ENCODE measurements at places on chromosomes 11 and 22.

- no peak for DNase-seq
These were observed 588.9 kb downstream of the JRKL start for GRCh38 chr11:96978751-96979150.

GRCh38 chr22:46352276-46352675 is 16.8 kb downstream of the TRMU start:
- no peak for DNase-seq

DNA sequence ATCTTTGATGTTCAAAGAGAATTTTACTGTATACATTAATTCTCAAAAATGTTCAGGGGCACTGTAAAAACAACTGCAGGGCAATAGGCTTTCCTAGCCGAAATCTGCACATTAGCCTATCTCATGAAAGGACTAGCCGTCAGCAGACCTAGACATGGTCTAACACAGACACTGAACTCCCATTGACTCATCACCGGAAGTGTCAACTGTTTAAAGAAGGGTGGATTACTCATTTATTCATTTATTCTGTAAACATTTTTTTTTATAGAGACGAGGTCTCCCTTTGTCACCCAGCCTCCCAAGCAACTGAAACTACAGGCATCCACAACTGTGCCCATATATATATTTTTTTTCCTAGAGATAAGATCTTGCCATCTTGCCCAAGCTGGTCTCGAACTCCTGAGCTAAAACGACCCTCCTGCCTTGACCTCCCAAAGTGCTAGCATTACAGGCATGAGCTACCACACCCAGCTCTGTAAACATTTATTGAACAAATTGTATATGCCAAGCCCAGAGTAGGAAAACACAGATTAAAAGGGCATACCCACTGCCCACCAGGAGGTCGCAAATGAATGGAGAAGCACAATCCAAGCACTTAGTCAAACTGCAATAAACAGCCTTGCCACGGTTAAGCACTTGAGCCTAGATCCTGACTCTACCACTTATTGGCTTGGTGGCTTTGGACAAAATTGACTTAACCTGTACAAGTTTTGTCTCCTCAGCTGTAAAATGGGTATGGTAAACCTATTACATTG is 26.6 kb downstream of the RAB30 start:
- no peak for DNase-seq

DNA sequence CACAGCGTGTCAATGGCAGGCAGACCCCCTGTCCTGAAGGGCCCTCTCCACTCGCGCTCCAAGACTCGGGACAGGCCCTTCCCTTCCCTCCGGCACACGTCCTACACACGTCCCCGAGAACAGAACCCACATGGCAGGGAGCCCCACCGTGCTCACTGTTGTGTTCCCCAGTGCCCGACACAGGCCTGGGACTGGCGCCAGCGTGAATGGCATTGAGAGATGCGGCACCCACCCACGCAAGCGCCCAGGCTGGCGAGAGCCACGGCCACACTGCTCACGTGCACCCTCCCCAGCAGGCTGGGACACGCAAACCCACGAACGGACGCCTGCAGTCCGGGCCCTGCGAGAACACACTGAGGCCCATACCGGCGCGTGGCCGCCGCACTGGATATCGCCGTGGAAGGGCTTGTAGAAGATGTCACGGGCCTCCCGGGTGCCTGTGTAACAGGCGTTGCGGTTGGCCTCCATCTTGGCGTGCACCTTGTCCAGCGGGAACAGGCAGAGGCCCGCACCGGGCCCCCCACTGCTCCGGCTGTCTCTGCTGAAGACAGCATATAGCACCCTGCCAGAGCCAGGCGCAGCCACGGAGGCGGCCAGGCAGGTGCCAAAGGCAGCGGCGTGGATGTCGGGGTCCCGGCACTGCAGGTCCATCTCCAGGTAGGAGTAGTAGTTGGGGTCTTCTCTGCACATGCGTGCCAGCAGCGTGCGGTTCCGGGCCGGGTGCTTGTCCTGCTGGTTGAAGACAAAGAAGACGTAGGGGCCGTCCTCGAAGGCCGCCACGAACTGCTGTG is 18.1 kb downstream of the PLXNB2 start:
- DNase-seq = no peak

DNA sequence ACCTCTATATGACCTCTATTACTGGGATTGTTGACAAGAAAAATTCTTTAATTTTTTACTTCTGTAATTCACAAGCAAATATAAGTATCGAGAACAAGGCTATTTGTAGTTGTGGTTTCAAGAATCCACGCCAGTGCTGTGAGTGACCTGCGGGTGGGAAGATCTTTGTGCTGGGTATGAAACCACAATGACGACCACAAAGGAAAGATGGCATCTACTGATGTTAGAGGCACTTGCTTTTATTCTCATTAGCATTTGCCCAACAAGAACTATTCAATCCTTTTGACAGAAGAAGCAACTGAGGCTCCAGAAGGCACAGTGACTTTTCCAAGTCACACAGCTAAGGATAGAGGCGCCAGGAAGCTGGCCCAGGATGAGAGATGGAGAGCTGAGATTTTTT is 1054.9 kb downstream of the TBC1D22A start:
- DNase-seq = no peak

GRCh38 chr11:12211331-12212065 is 101.1 kb downstream of the MICAL2 start:
- DNase-seq = no peak

GRCh38 chr22:37053310-37054055 is 1.9 kb downstream of the KCTD17 start:
- no peak for DNase-seq

GRCh38 chr11:119755356-119756071 is 26.5 kb upstream of the NECTIN1 start:
- no peak for DNase-seq

DNA sequence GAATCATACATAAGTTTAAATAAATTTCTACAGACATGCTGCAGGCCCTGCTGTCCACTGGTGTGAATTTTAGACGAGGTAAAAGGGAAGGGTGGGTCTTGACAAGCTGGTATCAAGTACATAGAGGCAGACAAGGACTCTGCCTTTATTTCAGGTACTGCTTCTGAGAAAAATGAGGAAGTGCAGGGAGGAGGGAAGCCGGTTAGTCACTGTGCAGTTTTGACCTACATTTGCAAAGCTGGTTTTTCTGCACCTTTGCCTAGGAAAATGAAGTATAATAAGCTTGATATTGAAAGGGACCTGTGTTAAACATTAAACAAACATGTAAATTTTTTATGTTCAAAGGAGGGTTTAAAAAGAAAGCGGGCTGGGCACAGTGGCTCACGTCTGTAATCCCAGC is 24.6 kb downstream of the TMEM45B start:
- peak; percentile 63 for DNase-seq

GRCh38 chr11:14248580-14248981 is 110.4 kb downstream of the RRAS2 start:
- no peak for DNase-seq

GRCh38 chr11:130435671-130436070 is 7.3 kb upstream of the ADAMTS8 start:
- no peak for DNase-seq

DNA sequence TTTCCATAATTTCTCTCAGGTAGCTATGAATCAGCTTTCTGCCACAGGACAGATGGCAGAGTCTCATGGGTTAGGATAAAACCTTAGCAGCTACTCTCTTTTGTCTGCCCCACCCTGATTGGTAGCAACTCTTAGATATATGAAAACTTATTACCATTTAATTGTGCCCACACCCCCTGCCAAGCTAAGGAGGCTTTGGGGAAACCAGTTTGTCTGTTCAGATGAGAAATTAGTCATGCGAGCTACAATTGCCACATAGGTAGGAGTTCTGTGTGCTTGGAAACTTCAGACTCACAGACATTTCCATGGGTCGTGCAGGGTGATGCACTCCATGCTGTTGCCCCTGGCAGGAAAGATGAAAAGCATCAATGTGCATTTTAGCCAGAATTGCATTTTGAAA is 39.9 kb downstream of the CD44 start:
- DNase-seq = no peak

DNA sequence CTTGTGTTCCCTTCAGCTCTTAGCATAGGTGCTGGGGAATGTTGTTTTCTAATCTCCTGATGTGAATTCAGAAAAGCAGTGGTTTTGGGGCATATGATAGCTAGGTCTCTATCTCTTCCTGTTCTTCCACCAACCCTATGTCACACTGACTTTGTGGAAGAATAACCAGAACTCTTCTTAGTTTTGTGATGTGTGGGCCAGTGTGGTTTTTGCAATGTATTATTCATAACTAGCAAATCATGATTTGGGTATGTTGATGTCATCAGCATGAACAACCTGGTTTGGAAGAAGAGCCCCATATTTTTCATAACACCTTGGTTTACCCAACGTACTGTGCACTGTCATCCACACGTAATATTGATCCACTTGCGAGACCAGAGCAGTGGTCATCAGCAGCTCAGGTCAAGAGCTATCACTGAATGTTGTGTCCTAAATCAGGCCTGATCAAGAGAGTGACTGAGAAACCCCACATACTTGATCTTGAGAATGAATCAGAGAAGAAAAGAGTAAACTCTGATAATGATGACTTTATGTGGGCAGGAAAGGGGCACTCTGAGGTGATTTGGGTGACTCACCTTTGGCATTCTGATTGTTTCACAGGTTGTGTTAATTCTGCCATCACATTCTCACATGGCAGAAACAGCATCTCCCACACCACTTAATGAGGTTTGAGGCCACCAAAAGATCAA is 19.4 kb upstream of the MS4A6E start:
- no peak for DNase-seq

DNA sequence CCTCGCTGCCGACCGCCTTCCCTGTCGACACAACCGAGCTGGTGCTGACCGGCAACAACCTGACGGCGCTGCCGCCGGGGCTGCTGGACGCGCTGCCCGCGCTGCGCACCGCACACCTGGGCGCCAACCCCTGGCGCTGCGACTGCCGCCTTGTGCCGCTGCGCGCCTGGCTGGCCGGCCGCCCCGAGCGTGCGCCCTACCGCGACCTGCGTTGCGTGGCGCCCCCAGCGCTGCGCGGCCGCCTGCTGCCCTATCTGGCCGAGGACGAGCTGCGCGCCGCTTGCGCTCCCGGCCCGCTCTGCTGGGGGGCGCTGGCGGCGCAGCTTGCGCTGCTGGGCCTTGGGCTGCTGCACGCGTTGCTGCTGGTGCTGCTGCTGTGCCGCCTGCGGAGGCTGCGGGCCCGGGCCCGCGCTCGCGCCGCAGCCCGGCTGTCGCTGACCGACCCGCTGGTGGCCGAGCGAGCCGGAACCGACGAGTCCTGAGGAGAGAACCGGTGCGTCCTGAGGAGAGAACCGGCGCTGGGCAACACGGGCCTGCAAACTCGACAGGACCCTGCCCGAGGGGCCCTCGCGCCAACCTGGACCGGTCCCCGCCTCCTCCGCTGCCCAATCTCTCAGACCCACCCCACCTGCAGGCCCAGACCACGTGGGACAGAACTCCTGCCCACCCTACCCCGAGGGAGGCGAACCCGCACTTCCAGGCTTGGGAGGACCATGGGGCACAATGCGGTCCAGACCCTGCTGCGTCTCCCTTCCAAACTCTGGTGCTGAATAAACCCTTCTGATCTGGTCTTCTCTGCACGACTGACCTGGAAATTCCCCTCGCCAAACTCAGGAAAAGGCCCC is 866 bp downstream of the GP1BB start:
- no peak for DNase-seq

DNA sequence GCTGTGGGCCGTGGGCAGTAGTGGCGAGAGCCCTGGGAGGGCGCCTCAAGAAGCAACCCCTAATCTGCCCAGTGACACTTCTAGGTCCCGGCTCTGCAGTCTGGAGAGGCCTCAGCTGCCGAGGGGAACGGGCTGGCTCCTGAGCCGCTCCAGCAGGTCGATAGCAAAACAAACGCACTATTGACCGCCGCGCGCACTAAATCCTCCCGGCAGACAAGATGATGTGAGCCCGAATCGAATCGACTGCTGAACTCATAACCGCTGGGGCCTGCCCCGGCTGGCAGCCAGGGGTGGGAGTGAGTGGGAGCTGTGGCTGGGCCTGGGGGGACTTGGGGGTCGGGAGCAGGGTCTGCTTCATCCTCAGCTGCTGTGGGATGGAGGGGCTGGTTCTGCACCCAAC is 36.1 kb downstream of the FLRT1 start:
- no peak for DNase-seq

DNA sequence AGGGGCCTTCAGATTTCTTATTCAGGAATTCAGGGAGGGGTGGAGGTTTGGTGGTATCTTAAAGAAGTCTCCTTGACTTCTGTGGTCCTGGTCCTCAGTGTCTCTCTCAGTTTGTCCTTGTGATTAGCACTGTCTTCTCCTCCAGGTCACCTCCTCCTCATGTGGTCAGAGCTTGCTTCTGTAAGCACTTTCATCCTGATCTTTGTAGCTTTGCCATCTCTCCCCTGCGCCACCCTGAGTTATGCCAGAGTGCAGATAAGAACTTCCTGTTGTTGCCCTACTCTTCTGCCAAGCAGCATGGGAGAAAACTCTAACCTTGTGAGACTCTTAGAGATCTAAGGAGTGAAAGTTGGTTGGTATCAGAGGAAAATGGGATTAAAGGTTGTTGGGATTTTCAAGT is 30.9 kb downstream of the MICAL2 start:
- DNase-seq = no peak

DNA sequence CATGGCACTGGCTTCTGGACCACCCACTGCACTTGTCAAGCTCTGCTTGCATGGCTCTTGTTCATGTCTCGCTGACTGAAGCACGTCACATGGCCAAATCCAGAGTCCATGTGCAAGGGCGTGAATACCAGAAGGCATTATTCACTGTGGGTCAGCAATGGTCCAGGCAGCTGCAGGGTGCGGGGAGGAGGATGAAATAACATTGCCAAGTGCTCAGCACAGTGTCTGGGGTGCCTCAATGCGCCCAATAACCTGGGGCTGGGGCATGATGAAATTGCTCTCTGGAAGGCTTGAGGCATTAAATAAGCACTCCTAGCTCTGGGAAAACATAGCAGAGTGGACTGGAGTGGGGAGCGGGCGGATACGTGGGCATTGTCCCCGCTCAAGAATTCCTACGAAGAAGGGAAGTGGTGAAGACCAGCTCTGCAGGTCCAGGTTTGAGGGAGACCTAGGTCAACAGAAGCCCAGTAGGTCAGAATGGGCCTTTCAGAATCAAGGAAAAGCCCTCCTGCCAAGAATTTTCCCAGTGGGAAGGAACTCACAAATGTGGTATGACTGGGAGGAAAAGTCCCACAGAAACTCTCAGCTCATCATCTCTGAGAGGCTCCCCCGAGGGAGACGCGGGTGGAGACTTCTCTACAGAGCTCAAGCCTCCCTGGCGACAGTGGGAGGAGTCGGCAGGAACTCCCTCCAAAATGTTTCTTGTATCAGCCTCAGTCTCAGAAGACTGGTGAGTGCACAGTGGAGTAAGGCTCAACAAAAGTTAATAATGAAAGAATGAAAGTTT is 15.3 kb upstream of the ACCSL start:
- DNase-seq = no peak

DNA sequence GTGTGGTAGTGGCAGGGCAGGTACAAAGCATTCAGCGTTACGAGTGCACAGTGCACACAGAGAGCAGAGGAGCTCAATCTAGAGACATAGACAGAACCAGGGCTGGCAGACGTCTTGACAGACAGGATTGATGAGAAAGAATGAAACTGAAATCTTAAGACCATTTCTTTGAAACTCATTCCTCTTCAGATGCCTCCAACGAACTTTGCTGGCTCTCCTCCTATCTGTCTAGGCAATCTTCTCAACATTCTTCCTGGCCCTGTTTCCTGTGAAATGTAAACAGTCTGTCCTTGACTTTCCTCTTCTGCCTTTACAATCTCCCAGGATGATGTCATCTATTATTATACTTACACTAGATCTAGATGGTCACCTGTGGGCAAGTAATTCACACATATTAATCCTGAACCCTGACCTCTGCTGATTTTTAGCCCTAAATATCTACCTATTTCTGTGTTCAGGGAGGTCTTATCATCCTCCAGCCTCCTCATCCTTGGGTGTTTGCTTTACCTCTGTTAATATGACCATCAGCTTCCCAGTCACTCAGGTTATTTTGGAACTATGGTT is 119.5 kb downstream of the ENTHD1 start:
- DNase-seq = no peak

GRCh38 chr11:110472858-110473257 is 43.1 kb downstream of the FDX1 start:
- DNase-seq = no peak
